ENCODE measurements at places on chromosomes 12 and 14. TPM values are rescaled to one million over a fixed set of nuclear protein-coding genes. Genes with fewer than 3 reads are reported as not detected.

Gene DGKA
- 28.4 TPM for total RNA-seq

Gene ZCRB1
- 46.5 TPM for total RNA-seq

Gene BDKRB2
- 5.8 TPM for total RNA-seq

Gene NKX2-1
- 0.45 TPM for total RNA-seq

Gene GPD1
- 0.91 TPM for total RNA-seq

Gene ACSS3
- total RNA-seq = 12.1 TPM

Gene KRT86
- total RNA-seq = 0.33 TPM

Gene DLST
- total RNA-seq = 81.8 TPM

Gene SYT1
- 8.9 TPM for total RNA-seq

Gene HOTAIR
- not detected for total RNA-seq

Gene TAS2R13
- 0.78 TPM for total RNA-seq

- no peak for DNase-seq
Measured at GRCh38 chr14:41806366-41806975, 199.8 kb downstream of the LRFN5 start.

DNA sequence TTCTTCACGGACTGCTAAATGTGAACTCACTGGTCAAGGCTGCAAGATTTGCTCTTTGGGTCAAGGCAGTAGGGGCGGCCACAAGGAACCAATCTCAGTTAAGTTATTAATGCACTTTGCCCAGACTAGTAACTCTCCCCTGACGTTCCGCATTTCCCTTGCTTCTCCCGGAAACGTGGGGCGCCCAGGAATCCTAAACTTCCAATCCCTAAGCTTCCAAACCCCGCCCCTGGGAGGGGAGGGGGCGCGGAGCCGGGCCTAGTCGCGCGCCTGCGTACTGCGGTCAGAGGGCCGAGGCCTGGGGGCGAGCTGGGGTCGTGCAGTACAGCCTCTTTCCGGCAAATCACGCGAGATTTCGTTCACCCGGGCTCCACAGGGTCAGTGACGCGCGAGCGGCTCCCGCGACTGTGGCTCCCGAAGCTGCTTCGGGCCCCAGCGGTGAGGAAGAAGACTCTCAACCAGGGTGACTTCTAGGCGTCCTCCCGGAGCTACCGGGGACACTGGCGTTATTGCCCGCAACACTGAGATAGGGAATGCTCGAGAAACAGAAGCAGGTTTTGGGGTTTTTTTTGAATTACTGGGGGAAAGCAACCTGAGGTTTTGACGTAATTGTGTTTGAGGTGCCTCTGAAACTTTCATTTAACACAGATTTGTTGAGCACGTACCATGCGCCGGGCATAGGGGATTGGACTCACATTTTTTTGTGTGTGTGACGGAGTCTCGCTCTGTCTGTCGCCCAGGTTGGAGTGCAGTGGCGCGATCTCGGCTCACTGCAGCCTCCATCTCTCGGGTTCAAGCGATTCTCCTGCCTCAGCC is at the start of gene PTGR2:
Gene PTGR2, plus strand, starts transcription at position 265 of the 816 bp plus-strand sequence. CDS start 7,032 bp downstream, outside the sequence.
- DNase-seq = peak; percentile 99

DNA sequence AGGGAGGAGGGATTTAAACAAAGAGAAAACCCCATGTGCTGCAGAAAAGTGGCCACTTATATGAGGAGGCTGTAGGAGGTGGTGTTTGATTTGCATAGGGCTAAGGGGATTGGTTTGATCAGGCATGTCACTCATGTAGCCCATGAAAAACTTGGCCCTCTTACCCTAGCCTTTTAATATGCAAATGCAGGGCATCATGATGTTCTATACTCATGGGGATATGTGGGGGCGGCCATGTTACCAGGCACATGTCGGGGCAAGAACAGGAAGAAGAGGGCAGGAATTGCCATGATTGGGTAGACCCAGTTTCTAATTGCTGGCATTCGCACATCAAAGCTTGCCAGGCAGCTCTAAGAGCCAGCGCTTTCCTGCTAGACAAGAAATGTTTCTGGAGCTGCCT is 28.8 kb downstream of the KLRK1 start:
- DNase-seq = no peak

- no peak for DNase-seq
Measured at GRCh38 chr14:31137214-31137889, 70.2 kb downstream of the HECTD1 start.

DNA sequence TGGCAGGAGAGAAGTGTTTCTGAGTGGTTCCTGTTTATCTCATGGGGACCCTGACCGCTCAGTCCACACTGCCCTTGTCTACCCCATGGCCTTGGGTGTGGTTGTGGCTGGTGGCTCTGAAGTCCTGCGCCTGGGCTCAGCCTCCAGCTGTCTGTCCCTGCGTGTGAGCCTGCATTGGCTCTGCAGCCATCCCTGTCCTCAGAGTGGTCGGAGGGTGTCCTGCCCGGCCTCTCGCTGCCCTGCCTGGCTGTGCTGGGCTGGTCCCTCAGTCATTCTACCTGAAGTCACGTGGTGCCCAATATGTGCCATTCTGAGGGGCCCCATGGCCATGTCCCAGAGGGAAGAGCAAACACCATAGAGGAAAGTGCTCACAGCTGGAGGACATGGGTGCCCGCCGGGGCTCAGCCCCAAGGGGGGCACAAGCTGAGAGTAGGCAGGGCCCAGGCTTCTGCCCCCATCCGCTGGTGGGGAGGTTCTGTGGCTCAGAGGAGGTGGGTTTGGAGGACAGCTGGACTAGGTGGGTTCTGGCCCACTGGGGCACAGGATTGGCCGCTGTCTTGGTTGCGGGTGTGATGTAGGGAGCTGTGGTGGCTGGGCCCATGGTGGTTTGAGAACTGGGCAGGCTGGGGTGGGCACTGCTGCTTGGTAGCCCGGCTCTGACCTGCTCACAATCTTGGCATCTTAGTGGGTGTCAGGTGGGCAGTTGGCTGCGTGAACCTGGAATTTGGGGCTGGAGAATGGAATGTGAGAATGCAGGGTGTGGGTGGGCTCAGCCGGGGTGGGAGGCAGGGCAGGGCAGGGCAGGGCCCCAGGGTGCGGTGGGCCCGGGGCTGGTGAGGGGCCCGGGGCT is 11.6 kb downstream of the TEDC1 start:
- DNase-seq = no peak

GRCh38 chr12:116126610-116127009 is 150.9 kb downstream of the MED13L start:
- no peak for DNase-seq

DNA sequence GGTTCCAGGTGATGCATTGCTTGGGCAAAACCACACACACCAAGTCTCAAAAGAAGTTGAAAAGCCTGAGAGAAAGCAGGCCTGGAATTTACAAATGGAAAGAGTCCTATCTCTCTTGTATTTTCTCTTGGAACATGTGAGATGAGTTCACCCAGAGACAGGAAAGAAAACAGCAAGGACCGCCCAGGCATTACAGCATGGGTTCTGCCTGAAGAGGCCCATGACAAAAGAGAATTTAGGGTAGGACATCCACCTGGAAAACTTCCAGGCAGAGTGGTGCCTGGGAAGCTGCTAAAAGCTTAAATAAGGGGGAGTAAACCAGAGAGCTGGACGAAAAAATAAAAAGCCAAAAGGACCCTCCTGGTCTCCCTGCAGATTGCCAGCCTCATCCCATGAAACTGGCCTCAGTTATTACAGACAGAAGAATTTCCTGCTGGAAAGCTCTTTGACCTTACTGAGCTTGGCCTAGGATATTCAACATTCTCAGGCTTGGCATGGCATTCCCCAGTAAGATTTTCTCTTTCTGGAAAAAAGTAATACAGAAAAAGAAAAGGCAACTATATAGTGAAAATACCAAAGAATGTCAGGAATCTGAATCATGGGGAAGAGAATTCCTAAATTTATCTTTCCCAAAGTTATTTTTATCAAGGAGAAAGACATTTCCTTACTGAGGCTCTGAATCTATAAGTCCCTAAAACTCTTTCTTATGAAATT is 121.3 kb upstream of the NUDT4 start:
- DNase-seq = no peak

DNA sequence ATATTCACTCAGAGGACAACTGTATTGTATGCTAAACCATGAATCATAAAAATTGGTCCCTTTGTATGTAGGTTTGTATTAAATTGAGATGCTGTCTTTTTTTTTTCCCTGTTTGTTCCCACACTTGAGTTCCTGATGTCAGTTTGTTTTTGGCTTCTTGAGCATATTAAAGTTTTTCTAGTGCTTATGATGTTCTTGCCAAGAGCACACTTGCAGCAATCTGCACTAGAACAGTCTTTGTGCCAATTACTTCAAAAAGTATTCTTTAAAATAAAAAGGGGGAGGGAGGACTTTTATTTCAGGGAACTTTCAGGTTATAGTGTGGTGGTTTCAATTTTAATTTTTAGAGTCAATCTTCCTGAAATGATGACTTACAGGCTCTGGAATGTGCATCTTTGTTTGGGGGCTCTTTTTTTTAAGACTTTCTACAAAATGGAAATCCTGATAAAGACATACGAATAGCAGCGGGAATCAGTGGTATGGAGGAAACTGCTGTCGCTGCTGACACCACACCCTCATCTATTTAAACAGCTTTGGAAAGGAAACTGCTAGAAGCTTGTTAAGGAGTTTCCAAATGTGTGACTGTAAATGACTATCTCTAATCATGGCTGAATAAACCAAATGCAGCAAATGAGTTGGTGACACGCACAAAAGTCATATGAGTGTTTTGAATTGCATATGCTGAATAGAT is 188.6 kb downstream of the EGLN3 start:
- DNase-seq = no peak

DNA sequence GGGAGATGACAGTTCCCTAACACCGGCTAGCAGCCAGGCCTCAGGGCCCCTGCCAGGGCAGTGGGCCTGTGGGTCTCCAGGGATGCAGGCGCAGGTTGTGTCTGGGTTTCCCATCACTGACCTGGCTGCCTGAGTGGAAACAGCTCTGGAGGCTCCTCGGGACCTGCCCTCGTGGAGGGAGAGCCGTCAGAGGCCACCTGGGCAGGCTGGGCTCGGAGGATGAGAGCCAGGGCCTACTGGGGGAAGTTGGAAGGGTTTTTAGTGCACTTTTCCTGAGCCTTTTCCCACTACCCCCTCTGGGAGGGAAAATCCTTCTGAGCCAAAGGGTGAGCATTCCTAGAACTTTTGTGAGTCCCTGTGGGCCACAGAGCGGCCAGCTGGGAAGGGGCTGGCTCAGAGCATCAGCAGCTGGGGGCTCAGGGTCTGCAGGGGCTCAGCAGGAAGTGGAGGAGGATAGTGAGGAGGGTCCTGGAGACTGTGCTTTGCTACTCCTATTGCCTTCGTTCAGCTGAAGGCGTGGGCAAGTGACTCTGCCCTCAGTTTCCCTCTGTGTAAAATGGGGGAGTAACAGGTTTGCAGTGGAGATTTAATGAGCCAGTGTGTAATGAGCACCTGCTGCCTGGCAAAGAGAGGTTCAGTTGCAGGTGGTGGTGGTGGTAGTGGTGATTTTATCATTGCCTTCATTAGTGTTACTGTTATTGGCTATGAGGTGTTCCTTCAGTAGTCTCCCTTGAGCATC is 1.8 kb downstream of the SH2B3 start:
- no peak for DNase-seq

- DNase-seq = no peak
Measured at GRCh38 chr12:82299319-82300025, 58.7 kb downstream of the CCDC59 start.

DNA sequence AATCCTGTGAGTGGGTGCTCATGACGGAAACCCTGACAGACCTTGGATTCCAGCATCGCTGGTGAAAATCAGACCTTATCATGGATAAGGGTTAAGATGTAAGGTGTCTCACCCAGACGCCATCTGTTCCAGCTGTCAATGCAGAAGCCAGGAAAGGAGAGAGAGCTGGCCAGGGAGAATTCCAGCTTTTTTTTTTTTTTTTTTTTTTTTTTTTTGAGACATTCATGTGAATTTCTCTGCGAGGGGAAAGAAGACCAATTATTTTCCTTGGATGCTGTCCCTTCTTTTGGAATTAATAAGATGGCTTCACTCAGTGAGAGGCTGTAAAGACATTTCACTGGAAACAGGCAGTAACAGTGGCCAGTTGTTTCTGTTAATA is 1.8 kb downstream of the TRAF3 start:
- no peak for DNase-seq

DNA sequence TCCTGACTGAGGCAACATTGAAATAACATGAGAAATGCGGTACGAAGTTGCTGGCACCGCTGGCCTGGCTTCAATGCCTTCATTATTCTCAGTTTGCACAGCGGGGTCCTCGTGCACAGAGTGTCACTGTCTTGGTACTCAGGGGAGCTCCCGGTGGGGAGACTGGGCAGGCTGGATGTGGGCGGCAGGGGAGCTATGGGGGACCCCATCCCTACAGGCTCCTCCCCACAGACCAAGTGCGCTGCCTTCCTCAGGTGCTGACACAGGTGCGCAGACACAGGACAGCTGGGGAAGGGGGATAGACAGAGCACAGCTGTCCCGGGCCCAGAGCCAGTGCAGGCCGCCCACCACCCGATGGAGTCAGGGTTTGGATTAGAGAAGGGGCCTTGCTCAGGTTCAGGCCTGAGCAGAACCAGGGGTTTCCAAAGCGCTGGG is 270.1 kb downstream of the ADGRD1 start:
- no peak for DNase-seq

- DNase-seq = no peak
Measured at GRCh38 chr12:30858471-30858870, 68.1 kb upstream of the TSPAN11 start.

DNA sequence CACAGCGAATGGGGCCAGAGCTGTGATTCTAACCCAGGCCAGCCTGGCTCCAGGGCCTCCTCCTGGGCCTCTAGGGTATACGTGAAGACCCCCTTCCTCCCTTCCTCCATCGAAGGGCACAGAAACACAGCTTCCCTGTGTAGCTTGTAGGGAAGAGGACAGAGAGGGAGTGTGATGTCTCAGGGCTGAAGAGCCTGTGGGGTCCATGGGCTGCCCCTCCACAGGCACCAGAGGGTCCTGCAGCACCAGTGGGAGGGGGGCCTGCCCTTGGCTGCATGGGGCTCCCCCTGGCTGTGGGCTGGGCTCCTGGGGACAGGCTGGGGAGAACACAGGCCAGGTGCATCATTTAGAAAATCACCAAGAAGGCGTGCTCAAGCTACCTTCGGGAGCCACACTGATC is 178.5 kb downstream of the CALM1 start:
- no peak for DNase-seq

DNA sequence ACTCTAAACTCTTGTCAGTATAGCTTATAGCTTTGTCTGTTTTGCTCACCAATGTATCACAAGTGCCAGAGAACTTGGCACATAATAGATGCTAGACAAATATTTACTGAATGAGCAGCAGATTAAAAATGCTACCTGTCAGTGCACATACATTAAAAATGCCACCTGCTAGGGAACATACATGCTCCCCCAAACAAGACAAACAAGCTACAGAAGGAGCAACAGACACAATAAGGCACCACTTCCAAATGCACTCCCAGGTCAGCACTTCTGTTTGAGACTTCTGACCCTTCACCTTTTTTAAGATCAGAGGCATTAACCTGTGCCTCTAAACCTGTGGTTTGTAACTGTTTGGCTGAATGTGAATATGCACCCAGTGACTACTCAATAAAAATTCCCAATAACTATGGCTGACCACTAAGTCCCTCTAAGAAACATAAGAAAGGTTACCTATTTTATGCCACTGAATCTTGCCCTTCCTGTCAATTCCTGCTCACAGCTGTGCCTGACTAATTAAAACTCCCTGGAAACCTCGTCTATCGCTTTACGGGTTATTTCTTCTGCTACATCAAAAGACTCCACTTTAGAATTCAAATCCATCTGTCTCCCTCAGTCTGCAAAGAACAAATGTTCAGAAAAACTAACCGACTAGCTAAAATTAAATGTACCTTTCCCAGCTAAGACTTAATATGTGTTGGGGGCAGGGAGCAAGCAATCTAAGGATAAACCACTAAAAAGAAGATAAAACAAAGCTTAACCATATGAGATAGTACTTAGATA is 41.0 kb downstream of the HECTD4 start:
- DNase-seq = no peak

GRCh38 chr14:98897605-98898309 is 374.2 kb downstream of the BCL11B start:
- DNase-seq = no peak

- DNase-seq = no peak
Measured at GRCh38 chr14:105132921-105133654, 35.5 kb downstream of the JAG2 start.

All from esophagus muscularis mucosa (tissue), 4 donors.